ENCODE measurements at places on chromosomes 7 and 10.

GRCh38 chr7:8177109-8177933 lies 84.6 kb downstream of the ICA1 start:
- DNase-seq: no peak

GRCh38 chr10:62183442-62183841 lies 85.2 kb downstream of the RTKN2 start:
- no peak for DNase-seq

- no peak for DNase-seq
Measured at GRCh38 chr10:101066146-101066895, 4.5 kb downstream of the KAZALD1 start.

GRCh38 chr10:101386659-101387259 lies 32.8 kb downstream of the BTRC start:
- no peak for DNase-seq

GRCh38 chr7:155362380-155363145 lies 64.9 kb downstream of the INSIG1 start:
- DNase-seq: no peak

GRCh38 chr10:101625821-101626412 lies 37.8 kb downstream of the DPCD start:
- DNase-seq: no peak

GRCh38 chr7:127933146-127933545 lies 98.1 kb downstream of the LRRC4 start:
- no peak for DNase-seq

GRCh38 chr7:7889791-7890568 lies 78.6 kb upstream of the GLCCI1 start:
- no peak for DNase-seq

DNA sequence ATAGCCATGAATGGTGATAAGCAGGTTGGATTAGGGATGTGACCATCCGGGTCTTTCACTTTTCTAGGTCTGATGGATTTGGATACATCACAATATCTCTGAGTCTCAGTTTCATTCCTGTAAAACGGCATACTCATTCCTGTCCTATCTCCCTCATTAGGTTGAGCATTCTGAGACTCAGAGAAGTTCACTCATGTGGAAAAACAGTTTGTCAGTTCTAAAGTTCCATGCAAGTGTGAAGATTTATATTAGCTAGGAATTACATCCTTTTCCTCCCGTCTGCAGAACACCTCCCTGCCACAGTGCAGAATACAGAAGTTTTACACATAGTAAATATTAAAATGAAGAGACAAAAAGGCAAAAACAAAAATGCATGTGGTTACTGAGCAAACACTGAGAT lies 94.2 kb upstream of the SLC25A13 start:
- no peak for DNase-seq

GRCh38 chr7:78062214-78062613 lies 263.6 kb downstream of the PHTF2 start:
- no peak for DNase-seq

DNA sequence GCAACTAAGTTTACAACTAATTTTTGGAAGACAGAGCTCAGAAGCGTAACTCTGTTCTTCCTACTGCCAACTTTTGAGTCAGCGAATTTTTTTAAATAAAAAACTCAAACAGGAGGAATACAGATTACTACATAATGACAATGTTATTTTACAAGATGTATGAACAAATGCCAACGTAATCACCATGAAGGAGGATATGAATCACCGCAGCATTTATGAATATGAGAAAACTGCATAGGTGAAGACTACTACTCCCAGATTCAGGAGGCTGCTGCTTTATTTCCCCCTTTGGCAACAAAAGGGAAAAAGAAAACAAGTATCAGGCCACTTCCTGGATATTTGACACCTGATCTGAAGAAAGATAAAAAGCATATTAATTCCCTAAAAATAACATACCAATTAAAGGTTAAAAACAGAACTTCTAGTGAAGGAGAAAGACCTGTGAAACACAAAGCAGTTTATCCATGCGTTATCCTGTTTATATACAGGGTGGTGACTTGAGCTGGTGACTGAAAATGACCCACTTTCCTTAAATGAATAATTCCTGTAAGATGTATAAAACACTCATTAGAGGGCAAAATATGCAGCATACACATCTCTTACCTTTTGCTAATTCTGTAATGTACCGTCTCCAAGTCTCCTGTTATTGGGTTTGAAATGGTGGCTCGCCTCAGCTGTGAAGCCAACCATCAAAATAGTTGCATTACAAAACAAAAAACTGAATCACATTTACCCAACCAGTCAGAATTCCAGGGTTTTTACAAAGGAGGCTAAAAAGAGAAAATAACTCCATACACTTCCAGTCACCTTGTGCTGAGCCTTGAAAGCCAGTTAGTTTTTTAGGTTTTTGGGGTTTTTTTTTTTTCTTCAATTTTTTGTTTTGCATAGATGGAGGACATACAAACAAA lies 52.0 kb downstream of the P4HA1 start:
- peak; percentile 44 for DNase-seq

DNA sequence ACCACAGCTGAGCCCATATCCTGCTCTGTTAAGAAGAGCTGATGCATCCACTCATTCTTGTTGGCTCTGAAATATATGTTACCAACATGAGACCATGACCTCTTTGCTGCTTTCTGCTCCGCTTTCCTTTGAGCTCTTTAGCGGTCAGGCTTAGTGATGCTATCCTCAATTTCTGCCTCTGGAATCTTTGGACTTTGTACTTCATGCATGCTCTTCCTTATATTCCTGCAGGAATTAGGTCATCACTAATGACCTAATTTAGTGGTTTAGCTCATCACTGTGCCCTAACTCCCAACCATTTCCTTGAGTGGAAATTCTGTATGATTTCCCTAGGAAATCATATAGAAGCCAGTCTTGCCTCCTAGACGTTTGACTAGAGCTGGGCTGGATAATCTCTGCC lies 119.5 kb downstream of the AOAH start:
- DNase-seq: no peak

GRCh38 chr7:115116773-115117715 lies 195.2 kb downstream of the MDFIC start:
- no peak for DNase-seq

- peak; percentile 70 for DNase-seq
Measured at GRCh38 chr10:34666008-34666704, 148.9 kb downstream of the PARD3 start.

GRCh38 chr10:91378061-91378460 lies 32.1 kb upstream of the HECTD2 start:
- DNase-seq: peak; percentile 20

DNA sequence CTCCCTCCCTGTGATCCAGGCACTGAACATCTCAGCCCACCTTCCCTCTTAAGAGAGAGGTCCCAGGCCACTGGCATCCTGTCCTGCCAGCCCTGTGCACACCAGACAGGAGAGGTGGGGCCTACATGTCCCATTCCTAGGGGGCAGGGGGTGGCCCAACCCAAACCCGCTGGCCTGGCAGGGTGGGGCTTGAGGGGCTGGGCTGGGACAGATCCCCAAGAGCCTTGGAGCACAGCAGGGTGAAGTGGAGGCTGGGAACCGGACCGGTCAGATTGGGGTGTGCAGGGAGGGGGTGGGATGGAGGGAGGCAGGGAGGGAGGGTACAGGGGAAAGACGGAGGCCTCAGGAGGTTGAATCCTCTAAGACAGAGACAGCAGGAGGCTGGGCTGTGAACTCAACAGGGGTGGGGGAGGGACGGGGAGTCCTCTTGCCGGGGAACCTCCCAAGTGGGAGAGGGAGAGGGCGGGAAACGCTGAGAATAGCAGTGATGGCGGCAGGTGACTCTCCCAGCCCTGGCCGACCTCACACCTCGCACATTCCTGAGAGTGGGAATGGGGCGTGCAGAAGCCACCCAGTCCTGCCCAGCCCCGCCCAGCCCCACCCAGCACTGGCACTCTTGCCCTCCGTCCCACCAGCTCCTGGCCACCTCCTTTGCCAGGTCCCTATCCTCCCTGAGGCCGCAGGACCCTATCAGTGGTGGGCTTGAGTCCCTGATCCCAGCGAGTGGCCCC lies 6.7 kb downstream of the TSC22D4 start:
- DNase-seq: no peak

DNA sequence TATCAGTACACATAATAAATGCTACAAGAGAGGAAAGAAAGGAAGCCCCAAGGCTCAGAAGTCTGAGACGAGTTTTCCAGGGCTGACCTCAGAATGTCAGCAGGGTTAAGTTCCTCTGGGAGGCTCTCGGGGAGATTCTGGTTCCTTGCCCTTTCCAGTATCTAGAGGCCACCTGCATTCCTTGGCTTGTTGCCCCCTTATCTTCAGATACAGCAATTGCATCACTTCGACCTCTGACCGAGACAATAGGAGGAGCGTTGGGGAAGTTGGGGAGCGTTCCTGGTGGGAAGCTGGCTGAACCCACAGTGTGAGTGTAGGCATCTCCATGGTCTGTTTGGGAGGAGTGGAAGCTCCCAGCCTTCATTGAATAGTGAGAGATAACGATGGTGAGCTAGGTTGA lies 72.0 kb upstream of the MTPN start:
- no peak for DNase-seq

GRCh38 chr10:62376071-62377025 lies 2.2 kb downstream of the ZNF365 start:
- no peak for DNase-seq

GRCh38 chr7:111126987-111127386 lies 36.1 kb downstream of the LRRN3 start:
- DNase-seq: no peak

All from fibroblast of skin of left quadriceps (primary cell).